ENCODE measurements at places on chromosomes 11 and 22.

GRCh38 chr11:113488931-113489351, 13.7 kb upstream of the DRD2 start:
- DNase-seq: no peak

DNA sequence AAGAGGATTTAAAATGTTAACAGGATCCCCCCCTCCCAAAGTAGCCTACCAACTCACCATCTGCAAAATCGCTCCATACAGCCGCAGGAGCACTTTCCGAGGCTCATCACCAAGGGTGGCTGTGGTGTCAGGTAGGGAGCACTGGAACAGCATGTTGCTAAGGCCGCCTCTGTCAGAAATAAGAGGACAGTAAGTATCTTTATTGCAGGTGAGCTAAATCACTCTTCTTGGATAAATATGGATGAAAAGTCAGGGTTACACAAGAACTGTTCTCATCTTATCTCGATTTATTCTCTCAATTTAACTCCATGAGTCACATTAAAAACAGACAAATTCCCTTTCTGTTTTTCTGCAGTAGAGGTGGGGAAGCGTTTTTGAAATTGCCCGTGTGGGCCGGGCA, 24.2 kb downstream of the CHKA start:
- DNase-seq: no peak

- DNase-seq: no peak
Observed at GRCh38 chr11:87143641-87144040, 105.9 kb downstream of the TMEM135 start.

- DNase-seq: no peak
Observed at GRCh38 chr11:65362320-65362931, 7.9 kb downstream of the TIGD3 start.

GRCh38 chr11:104254347-104254746, 90.4 kb upstream of the PDGFD start:
- peak; percentile 2 for DNase-seq
